ENCODE measurements at places on chromosomes 6 and 20. TPM values are rescaled to one million over a fixed set of nuclear protein-coding genes. Genes with fewer than 3 reads are reported as not detected.

NKX2-4 gene
- not detected for total RNA-seq

LRRN4 gene
- 0.06 TPM for total RNA-seq

COMMD7 gene
- 53.4 TPM for total RNA-seq

TUBB1 gene
- total RNA-seq: 0.02 TPM

SLC22A7 gene
- total RNA-seq: not detected

ALDH5A1 gene
- total RNA-seq: 6.9 TPM
